ENCODE measurements at places on chromosomes 16 and 17.

DNA sequence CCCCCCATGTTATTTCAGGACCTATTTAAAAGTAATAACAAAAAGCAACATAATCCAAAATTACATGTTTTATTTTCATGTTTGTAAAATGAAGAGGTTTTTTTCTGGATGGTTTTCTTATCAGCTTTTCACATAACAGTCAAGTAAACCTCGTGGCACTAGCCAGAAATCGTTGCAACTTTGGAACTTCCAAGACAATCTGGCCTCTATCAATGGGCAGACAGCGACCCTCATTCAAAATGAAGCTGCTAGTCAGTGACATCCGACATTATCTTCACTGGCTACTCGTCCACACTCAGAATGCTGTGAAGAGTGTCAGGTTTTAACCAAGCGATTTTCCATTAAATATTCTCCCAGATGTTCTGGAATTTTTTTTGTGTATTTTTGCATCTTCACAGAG is 22.7 kb downstream of the ZNF652 start:
- DNase-seq: no peak

- no peak for DNase-seq
Measured at GRCh38 chr16:23724096-23724784, 11.2 kb upstream of the ERN2 start.

- DNase-seq: no peak
Measured at GRCh38 chr16:50765260-50765659, 23.4 kb downstream of the CYLD start.

DNA sequence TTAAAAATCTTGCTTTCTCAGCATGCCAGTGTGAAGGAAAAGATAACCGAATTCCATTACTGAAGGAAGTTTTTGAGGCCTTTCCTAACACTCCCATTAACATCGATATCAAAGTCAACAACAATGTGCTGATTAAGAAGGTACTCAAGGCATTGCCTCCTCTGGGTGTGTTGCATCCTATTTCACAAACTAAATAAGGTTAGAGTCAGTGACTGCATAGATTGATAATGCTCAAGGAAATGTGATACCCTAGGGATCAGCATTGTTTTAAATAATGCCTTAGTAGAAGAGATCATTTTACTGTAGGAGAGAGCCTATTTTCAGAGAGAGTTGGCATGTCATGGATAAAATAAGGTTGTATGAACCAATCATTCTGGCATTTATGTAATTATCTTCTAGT is 36.8 kb downstream of the GDPD1 start:
- DNase-seq: no peak

DNA sequence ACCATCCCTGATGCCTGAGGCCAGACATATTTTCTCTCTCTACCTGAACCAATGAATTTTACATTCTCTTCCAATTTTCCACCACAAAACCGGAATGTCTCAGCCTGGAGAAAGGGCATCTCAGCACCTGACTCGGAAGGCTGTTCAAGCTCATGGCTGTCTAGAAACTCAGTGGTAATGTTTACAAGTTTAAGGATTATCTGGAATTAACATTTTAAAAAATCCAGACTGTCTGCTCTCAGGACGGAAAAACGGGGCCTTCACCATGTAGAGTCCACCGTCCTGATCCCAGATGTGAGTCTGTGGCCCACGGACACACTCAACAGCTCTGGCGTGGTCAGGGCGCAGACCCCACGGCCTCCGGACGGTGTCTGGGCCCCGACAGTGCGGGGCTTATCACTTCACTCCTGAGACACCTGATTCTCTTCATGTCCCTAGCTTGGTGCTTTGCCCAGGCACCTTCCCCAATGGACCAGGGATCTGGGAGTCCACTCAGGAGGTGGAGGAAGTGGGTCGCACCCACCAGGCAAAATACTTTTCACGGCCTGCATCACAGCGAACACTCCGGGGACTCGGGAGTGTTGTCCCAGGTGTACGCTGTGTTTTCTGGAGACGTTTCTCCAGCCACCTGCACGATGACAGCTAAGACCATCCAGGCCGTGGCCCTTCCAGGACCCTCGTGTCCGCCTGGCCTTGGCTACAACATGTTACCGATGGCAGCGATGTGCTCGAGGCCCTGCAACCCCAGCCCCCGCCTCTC is 101.5 kb downstream of the ZNF778 start:
- DNase-seq: no peak

DNA sequence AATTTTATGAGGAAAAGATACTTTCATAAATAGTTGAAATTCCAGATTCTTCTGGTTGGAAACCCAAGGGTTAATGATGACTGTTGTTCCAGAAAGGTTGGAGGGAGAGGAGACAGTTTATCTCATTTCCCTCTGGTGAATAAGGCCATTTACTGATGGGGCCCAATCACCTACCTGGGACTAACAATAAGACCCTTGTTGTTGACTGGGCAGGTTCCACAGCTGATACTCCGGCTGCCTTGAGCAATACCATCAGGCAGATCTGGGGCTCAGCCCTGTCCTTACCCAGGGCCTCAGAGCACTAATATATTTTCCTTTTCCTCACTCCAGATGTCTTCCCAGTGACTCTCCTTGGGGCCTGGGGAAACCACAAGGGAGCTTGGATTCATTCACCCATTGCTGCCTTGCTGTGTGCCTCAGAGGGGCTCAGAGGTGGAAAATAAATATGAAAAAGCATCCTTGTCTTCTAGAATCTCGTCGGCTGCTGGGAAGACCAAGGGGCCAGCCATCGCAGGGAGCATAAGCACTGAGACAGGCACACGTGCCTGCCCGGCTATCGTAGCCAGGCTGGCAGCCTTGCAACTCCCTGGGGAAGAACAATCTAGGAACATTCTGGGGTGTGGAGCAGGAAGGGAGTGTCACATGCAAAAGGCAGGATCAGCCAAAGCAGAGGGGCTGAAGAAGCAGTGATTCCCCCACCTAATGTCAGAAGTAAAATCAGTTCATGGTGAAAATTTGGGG is 54.4 kb downstream of the MPRIP start:
- DNase-seq: no peak

DNA sequence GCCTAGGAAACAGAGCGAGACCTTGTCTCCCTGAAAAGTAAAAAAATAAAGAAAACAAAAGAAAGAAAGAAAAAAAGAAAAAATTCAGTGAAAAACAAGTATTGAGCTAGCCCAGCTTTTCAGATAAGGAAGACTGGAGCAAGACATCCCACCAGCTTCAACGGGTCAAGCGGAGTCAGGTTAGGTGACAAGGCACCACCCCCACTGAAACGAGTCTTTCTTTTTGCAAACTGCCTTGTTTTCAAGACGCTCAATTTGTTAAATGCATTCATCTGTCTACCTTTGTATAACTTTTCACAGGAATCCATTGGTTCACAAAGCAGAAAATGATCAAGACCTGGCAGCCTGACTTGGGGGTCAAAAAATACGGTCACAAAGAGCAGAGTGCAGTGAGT is 10.7 kb upstream of the AXIN2 start:
- DNase-seq: no peak

DNA sequence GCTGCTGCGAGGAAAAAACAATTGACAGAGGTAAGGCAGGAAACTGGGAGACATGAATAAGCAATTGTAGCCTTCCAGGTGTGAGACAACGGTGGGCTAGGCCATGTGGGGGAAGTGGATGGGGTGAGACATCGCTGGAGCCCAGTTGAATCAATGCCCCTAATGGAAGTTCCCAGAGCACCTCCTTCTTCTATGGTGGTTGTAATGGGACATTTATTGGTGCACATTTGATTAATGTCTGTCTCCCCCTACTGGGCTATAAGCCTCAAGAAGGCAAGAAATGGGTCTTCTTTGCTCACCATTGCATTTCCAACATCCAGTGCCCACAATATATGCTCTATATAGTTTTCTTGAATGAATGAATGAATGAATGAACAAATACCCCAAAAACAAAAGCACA is 22.7 kb upstream of the CD300E start:
- DNase-seq: no peak

- no peak for DNase-seq
Measured at GRCh38 chr16:22933173-22933572, 119.2 kb downstream of the HS3ST2 start.

DNA sequence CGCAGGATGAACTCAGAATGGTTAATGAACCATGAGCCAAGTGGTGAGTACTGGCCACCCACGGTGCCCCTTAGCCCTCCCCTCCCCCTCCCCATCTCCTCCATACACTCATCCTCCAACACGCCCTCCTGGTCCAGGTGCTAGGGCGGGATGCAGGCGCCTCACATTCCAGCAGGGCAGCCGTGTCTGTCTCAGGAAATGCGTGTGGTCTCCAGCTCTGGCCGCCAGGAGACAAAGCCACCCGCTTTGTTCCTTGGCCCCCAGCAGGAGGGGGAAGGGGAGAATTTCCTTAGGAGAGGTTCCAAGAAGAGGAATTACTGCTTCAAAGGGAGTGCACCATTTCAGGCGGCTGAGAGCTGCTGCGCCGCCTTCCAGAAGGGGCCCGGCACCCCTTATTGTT is 29.7 kb upstream of the RMI2 start:
- no peak for DNase-seq

DNA sequence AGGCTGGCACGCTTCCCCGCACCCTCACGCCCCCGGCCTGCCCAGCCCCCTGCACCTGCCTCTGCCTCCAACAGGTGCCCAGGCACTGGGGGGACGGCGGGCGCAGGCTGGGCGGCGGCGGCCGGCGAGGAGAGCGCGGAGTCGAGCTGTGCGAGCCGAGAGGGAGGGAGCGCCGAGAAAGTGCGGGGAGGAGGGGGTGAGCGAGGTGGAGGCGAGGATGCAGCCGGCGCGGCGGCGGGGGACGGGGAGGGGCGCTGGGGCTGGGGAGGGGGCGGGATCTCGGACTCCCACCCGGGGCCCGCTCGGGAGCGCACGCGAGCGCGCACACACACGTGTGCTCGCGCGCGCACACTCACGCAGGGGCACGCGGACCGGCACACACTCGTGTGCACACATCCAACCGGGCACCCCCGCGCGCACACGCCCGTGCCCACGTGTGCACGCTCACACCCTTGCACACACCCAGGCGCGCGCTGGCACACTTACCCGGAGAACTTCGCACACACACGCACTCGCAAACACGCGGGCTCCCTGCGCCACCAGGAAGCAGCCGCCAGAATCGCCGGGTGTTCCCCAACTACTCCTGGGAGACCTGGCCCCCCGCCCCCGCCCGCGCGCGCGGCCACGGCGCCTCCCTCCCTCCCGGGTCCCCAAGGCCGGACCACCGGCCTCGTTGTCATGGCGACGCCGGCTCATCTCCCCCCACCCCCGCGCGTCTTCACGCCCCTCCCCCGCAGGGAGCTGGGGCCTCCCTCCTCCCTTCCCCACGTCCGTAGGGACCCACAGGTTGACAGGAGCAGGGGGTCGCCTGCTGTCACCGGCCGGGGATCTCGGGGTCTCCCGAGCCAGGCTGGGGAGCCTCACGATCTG is at the start of gene DOC2A:
Gene DOC2A, minus strand, starts transcription at position 184 of the 870 bp plus-strand sequence. CDS start 805 bp downstream, outside the sequence.
- DNase-seq: no peak

- DNase-seq: no peak
Measured at GRCh38 chr17:28974451-28974850, 23.1 kb upstream of the PHF12 start.

GRCh38 chr17:71790791-71791190 is 330.0 kb upstream of the SOX9 start:
- no peak for DNase-seq

DNA sequence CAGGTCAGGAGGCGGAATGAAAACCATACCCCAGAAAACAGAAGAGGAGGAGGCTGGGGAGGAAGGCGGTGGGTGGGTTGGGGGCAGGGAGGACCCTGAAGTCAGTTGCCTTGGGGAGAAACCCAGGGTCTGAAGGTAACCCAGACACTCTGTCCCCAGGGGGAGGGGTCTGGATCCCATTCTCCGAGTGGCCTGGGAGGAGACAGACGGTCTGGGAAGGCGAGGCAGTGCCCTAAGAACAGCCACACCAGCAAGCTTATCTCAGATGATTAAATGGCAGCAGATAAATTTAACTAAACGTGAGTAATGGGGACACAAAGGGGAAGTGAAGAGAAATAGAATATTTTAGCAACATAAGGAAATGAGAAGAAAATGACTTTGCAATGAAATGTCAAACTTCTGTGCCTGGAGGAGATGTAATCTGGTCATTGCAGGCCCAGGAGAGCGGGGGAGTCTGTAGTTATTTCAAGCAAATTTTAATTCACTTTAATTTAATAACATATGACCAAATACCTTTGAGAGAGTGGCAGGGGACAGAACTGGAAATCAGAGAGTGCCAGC is 21.4 kb upstream of the ZFP90 start:
- no peak for DNase-seq

DNA sequence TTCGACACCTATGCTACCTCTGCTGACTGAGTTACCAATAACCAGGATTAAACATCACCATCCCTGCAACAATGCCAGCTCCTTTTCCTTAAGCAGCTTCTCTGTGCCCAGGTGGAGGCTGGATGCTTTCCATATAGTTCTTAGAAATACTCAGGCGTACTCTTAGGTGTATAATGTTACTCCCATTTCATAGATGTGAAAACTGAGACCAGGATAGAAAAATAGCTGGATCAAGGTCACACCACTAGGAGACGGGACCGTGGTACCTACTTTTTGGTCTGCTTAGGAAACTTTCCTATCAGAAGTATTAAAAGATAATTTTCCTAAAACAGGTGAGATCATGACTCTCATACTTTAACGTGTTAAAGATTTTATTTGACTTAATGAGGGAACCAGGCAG is 141.7 kb upstream of the RPL38 start:
- DNase-seq: no peak

DNA sequence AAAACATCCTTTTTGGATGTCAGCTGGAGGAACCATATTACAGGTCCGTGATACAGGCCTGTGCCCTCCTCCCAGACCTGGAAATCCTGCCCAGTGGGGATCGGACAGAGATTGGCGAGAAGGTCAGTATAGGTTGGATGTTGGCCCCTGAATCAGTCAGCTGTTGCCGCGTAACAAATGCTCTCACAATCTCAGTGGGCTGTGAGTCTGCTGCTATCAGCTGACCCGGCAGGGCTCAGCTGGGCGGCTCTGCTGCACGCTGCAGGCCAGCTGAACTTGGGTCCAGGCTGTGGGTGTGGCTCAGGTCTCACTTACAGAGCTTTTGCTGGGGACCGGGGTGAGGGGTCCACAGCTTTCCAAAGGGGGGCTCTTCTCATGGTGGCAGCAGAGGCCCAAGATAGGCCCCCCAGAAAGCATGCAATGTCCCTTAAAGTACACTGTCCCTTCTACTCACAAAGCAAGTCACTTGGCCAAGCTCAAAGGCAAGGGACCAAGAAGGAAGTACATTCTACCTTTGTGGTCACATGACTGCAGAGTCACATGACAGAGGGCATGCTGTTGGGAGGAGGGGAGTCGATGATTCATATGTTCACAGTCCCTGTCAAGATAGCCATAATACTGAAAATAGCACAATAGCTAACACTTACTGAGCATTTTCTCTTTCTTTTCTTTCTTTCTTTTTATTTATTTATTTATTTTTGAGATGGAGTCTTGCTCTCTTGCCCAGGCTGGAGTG is 134.2 kb downstream of the ABCC1 start:
- no peak for DNase-seq

GRCh38 chr17:49452201-49452600 is 37.5 kb upstream of the PHB1 start:
- no peak for DNase-seq

GRCh38 chr16:79862601-79863000 is 262.1 kb upstream of the MAF start:
- no peak for DNase-seq

- no peak for DNase-seq
Measured at GRCh38 chr16:79712276-79712675, 111.7 kb upstream of the MAF start.
